Cerebellum (tissue), 4 donors: ENCODE measurements at places on chromosomes 3 and 15. TPM values are rescaled to one million over a fixed set of nuclear protein-coding genes. Genes with fewer than 3 reads are reported as not detected.

NANOGP8 gene
- 0.91 TPM for total RNA-seq

ATP13A5 gene
- total RNA-seq, result 0.27 TPM

GOLGA6B gene
- not detected for total RNA-seq

MYO5C gene
- 10.4 TPM for total RNA-seq

GABRR3 gene
- not detected for total RNA-seq

TRANK1 gene
- 18.8 TPM for total RNA-seq

ARPP21 gene
- 81.5 TPM for total RNA-seq

DPP8 gene
- total RNA-seq, result 54.5 TPM
